Peyer's patch (tissue), 4 donors: ENCODE measurements at places on chromosomes 6 and 20. TPM values are rescaled to one million over a fixed set of nuclear protein-coding genes. Genes with fewer than 3 reads are reported as not detected.
A peak's percentile ranks its signal among the peaks of the same experiment; 100 is the strongest.

DNA sequence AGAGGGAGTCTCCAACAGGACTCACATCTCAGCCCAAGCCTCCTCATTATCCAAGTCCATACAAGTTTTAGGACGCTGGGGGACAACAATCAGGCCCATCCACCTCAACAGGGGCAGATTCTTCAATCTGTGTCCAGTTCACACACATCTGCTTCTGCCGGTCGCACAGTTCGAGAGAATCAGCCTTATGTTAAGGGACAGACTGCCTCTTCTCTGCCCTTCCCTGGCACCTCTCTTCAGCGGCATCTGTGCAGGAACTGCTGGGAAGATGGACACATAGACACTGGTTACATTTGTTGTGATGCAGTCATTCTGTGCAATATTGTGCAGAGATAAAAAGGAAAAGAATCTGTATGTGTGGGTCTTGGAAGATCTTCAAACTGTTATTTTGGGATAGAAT, 21.0 kb downstream of the ULBP1 start:
- no peaks in the 10 kb centered on the region for H3K4me1 ChIP-seq
- no peak overlapping the region for H3K4me3 ChIP-seq
- DNase-seq, result no peak

DNA sequence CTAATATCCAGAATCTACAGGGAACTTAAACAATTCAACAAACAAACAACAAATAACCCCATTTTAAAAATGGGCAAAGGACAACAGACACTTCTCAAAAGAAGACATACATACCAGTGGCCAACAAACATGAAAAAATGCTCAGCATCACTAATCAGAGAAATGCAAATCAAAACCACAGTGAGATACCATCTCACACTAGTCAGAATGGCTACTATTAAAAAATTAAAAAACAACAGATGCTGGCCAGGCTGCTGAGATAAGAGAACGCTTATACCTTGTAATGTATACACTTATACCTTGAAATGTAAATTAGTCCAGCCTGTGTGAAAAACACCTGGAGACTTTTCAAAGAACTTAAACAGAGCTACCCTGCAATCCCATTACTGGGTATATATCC, 166.8 kb downstream of the IBTK start:
- no peak overlapping the region for H3K4me3 ChIP-seq
- no peaks in the 10 kb centered on the region for H3K4me1 ChIP-seq
- H3K27ac ChIP-seq, result no peak overlapping the region
- no peaks in the 10 kb centered on the region for H3K36me3 ChIP-seq

- no peaks in the 10 kb centered on the region for H3K36me3 ChIP-seq
- no peaks in the 10 kb centered on the region for H3K27me3 ChIP-seq
- no peak overlapping the region for H3K27ac ChIP-seq
- H3K4me3 ChIP-seq, result no peak overlapping the region
These were observed 147.4 kb upstream of the OLIG3 start for GRCh38 chr6:137641474-137642077.

- H3K36me3 ChIP-seq, result no peaks in the 10 kb centered on the region
- H3K27ac ChIP-seq, result no peak overlapping the region
- peaks cover 35% of the 10 kb centered on the region for H3K4me1 ChIP-seq
- no peaks in the 10 kb centered on the region for H3K27me3 ChIP-seq
- no peak overlapping the region for H3K4me3 ChIP-seq
These were observed 36.9 kb upstream of the TTPAL start for GRCh38 chr20:44438782-44439181.

- DNase-seq, result no peak
- no peaks in the 10 kb centered on the region for H3K27me3 ChIP-seq
- no peak overlapping the region for H3K27ac ChIP-seq
- H3K4me1 ChIP-seq, result no peaks in the 10 kb centered on the region
- H3K36me3 ChIP-seq, result no peaks in the 10 kb centered on the region
These were observed 30.6 kb upstream of the CCDC167 start for GRCh38 chr6:37530297-37530696.

GRCh38 chr20:49821870-49822331, 9.3 kb downstream of the SLC9A8 start:
- H3K36me3 ChIP-seq, result no peaks in the 10 kb centered on the region
- H3K4me3 ChIP-seq, result no peak overlapping the region
- no peaks in the 10 kb centered on the region for H3K27me3 ChIP-seq
- DNase-seq, result no peak
- H3K27ac ChIP-seq, result peak overlapping the region; percentile 40
- no peaks in the 10 kb centered on the region for H3K4me1 ChIP-seq

DNA sequence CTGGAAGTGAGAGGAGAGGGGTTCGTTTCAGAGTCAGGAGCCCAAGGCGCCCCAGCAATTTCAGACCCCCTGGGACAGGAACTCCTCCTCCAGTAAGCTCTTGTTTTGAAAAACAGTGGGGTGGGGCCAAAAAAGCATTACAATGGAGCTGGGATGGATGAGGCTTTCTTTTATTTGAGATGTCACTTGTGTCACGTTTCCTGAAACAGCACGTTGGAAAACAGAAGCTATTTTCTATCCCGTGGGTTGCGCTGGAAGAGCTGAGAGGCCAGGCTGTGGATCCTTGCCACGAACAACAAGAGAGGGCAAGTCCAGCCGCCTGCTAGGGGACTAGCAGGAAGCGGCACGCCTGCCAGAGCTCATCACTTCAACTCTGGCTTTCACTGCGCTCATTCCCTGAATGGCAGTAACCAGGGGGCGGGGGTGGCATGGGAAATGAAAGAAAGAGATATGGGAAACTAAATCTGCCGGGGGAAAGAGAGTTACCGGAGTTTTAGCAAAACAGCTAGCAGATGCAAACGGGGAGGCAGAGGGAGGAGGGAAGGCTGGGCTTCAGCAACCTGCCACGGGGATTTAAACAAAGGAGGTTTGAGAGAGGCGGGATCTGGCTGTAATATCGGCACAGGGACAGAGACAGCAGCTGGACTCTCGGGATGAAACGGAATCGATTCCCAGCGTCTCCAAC, 34.6 kb downstream of the GCNT2 start:
- H3K27me3 ChIP-seq, result no peaks in the 10 kb centered on the region
- peak overlapping the region; percentile 14 for H3K27ac ChIP-seq
- H3K4me1 ChIP-seq, result no peaks in the 10 kb centered on the region
- peak overlapping the region; percentile 34 for H3K4me3 ChIP-seq
- H3K36me3 ChIP-seq, result no peaks in the 10 kb centered on the region

- no peak overlapping the region for H3K4me3 ChIP-seq
- no peaks in the 10 kb centered on the region for H3K27me3 ChIP-seq
- DNase-seq, result no peak
- no peaks in the 10 kb centered on the region for H3K36me3 ChIP-seq
These were observed 46.0 kb downstream of the HUS1B start for GRCh38 chr6:610882-611281.

DNA sequence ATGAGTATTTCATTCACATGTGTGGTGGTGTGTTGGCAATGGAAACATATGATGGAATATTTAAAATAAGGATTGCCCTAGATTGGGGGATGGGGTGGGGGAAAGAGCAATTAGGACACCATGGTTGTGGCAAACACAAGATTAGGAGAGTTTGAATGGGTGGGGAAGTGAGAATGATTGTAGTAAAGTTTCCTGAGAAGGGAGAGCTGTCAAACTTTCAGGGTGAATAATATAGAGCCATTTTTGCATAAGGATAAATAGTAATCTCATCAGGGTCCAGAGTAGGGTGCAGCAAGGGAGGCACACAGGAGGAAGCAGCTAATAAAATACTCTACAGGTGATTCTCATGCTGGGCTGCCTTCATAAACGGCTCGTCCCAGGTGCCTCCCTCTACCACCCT, 294.9 kb upstream of the MARCKS start:
- no peaks in the 10 kb centered on the region for H3K4me1 ChIP-seq
- DNase-seq, result no peak
- H3K27me3 ChIP-seq, result no peaks in the 10 kb centered on the region
- no peaks in the 10 kb centered on the region for H3K36me3 ChIP-seq
- H3K4me3 ChIP-seq, result no peak overlapping the region

GRCh38 chr20:64010711-64011237, 25.2 kb upstream of the C20orf204 start:
- no peak for DNase-seq
- peaks cover 80% of the 10 kb centered on the region for H3K36me3 ChIP-seq
- no peaks in the 10 kb centered on the region for H3K4me1 ChIP-seq
- no peak overlapping the region for H3K27ac ChIP-seq

DNA sequence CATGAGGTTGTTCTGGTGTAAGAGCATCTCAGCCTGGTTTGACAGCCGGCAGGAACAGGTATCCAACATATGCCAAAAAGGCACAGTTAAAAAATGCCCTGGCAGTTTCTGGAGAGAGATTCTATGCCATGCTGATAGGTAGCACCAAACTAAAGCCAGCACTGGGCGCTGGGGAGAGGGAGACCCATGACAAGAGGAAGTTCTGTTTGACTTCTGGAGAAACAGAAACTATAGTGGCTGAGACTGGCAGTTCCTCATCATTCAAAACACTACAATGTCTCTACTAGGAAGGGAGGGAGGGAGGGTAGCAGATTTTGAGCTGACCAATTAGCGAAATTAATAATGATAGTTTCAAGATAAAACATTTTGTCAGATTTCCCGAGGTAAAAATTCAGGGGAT, 174.1 kb downstream of the ADAT2 start:
- no peaks in the 10 kb centered on the region for H3K36me3 ChIP-seq
- no peak overlapping the region for H3K27ac ChIP-seq
- H3K4me3 ChIP-seq, result no peak overlapping the region
- H3K27me3 ChIP-seq, result no peaks in the 10 kb centered on the region

- no peak overlapping the region for H3K4me3 ChIP-seq
- H3K27me3 ChIP-seq, result no peaks in the 10 kb centered on the region
- no peak for DNase-seq
- H3K4me1 ChIP-seq, result peaks cover 3% of the 10 kb centered on the region
- no peaks in the 10 kb centered on the region for H3K36me3 ChIP-seq
These were observed 280.7 kb downstream of the UST start for GRCh38 chr6:149027484-149027883.

The CBFA2T2 gene
- total RNA-seq, result 40.1 TPM

The HLA-DQB2 gene
- total RNA-seq, result not detected

- no peak overlapping the region for H3K4me3 ChIP-seq
- no peaks in the 10 kb centered on the region for H3K4me1 ChIP-seq
- no peaks in the 10 kb centered on the region for H3K36me3 ChIP-seq
- no peak for DNase-seq
These were observed 97.7 kb downstream of the ATG5 start for GRCh38 chr6:106227612-106228507.

The NR2E1 gene
- not detected for total RNA-seq

The ZC2HC1B gene
- not detected for total RNA-seq

The NEDD9 gene
- 63.9 TPM for total RNA-seq

- DNase-seq, result no peak
- no peaks in the 10 kb centered on the region for H3K4me1 ChIP-seq
- H3K36me3 ChIP-seq, result no peaks in the 10 kb centered on the region
- H3K4me3 ChIP-seq, result no peak overlapping the region
- H3K27ac ChIP-seq, result no peak overlapping the region
These were observed 135.8 kb upstream of the CITED2 start for GRCh38 chr6:139510040-139510790.

- no peaks in the 10 kb centered on the region for H3K4me1 ChIP-seq
- no peak overlapping the region for H3K4me3 ChIP-seq
- no peak for DNase-seq
- H3K27me3 ChIP-seq, result no peaks in the 10 kb centered on the region
- no peaks in the 10 kb centered on the region for H3K36me3 ChIP-seq
These were observed 313.4 kb upstream of the PLCB4 start for GRCh38 chr20:8755340-8756118.

The HDGFL1 gene
- total RNA-seq, result not detected

DNA sequence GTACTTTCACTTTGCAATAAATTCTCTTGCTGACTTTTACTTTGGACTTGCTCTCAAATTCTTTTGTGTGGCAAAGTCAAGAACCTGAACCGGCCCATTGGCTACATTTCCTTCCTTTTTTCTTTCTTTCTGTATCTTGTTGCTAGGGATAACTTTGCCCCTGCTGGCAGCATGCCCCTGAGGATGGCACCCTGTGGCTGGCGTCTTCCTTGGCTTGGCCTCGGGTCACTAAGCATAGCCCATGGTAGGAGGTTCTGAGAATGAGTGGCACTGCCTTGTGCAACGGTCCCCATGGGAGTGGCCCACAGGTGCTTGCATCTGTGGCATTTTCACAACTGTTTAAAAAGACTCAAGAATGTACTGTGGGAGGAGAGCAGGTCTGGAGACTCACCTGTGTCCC, 14.0 kb upstream of the HLA-F start:
- H3K27me3 ChIP-seq, result no peaks in the 10 kb centered on the region
- H3K4me3 ChIP-seq, result peak overlapping the region; percentile 29
- peak overlapping the region; percentile 75 for H3K27ac ChIP-seq
- H3K36me3 ChIP-seq, result no peaks in the 10 kb centered on the region

GRCh38 chr6:47206626-47207025, 103.1 kb downstream of the TNFRSF21 start:
- H3K27ac ChIP-seq, result no peak overlapping the region
- no peak for DNase-seq
- H3K36me3 ChIP-seq, result no peaks in the 10 kb centered on the region
- no peaks in the 10 kb centered on the region for H3K27me3 ChIP-seq
- no peak overlapping the region for H3K4me3 ChIP-seq

DNA sequence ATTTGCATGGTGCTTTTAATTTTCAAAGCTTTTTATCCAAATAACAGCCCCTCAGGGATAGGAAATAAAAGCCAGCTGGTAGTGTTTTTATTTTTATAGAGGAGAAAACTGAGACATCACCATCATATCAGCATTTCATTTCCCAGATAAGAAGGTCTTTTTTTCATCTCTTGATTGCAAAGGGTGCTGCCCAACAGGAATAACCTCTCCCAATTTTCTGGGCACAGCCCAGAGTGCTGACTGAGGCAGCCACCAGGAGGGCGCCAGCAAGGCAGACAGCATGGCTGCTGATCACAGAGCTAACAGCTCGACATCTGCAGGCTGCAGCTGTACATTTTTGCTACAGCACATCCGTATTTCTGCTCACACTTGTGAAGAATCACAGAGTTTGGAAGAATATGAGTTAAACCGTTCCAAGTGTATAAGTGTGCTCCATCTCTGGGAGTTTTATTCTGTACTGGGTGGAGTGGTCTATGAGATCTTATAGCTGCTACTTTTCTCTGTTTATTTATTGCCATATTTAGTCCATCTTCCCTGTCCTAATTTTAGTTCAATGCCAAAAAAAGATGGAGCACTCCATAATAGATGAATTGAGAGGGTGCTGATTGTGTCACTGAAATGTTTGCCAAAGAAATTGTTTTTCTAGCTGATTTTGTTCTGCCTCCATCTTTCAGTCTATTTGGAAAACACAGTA, 85.5 kb upstream of the C20orf144 start:
- no peak overlapping the region for H3K4me3 ChIP-seq
- H3K27me3 ChIP-seq, result no peaks in the 10 kb centered on the region
- no peaks in the 10 kb centered on the region for H3K4me1 ChIP-seq
- H3K36me3 ChIP-seq, result no peaks in the 10 kb centered on the region
- no peak overlapping the region for H3K27ac ChIP-seq

DNA sequence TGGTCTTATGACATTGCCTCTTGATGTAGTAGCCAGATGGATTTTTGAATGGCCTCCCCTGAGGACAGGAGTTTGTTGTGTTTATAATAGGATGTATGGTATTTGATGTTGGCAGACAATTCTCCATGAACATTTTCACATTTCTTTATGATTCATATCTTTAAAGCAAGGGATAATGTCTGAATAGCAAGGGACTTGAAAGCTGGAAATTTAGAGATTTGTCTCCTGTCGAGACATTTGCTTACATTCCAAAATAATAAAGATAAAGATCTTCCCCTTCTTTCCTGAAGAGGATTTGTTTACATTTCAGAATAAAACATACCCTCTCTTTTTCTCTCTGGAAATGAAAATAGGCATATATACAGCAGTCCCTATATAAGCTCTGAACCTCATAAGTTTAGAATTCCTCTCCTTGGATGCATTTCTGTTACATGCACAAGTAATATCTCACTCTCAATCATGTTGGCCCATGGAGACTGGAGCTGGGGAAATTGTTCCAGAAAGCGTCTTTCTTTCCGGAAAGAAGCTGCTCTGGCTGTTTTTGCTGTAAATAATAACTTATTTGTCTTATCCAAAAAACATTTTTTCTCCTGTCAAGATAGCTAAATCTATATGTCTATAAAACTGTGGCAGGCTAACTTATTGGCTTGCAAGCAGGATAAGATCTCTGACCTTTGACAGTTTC, 42.5 kb upstream of the ASCC3 start:
- H3K36me3 ChIP-seq, result no peaks in the 10 kb centered on the region
- no peak overlapping the region for H3K27ac ChIP-seq
